GF-D8 (cell line): ENCODE measurements at places on chromosomes 13 and 19.

DNA sequence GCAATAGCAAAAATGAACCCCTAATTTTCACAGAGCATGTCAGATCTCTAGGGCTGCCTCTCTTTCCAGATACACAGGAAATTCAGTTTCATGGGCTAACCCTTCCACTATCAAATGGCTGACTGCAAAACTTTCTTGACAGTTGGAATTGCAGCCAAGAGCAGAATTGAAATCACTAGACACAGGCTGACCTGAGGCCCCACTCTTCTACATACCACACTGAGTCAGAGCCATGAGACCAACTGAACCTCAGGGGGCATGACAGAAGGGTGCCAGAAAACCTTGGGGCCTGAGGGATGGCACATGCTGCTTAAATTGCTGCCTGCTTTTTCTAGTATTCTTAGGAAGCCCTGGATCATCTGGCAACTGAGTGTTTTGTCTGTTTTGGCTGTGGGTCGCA, 1.7 kb upstream of the DLEU7 start:
- no peak for DNase-seq

DNA sequence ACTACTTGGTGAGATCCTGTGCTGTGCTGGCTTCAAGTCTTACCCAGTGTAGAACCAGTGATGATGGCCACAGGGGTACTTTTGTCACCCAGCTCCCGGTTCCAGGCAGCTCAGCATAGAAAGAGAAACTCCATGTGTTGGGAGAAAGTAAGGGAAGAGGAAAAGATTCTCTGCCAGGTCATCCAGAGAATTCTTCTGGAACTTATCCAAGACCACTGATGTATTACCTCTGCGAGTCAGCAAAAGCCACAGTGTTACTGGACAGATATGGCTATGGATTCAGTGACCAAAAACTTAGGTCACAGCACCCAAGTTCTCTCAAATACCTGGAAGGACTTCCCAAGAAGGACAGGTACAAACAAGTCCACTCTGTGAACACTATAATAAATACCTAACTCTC, 399.5 kb upstream of the MIR17HG start:
- DNase-seq, result no peak

GRCh38 chr13:94411747-94412146, 67.7 kb downstream of the DCT start:
- no peak for DNase-seq

DNA sequence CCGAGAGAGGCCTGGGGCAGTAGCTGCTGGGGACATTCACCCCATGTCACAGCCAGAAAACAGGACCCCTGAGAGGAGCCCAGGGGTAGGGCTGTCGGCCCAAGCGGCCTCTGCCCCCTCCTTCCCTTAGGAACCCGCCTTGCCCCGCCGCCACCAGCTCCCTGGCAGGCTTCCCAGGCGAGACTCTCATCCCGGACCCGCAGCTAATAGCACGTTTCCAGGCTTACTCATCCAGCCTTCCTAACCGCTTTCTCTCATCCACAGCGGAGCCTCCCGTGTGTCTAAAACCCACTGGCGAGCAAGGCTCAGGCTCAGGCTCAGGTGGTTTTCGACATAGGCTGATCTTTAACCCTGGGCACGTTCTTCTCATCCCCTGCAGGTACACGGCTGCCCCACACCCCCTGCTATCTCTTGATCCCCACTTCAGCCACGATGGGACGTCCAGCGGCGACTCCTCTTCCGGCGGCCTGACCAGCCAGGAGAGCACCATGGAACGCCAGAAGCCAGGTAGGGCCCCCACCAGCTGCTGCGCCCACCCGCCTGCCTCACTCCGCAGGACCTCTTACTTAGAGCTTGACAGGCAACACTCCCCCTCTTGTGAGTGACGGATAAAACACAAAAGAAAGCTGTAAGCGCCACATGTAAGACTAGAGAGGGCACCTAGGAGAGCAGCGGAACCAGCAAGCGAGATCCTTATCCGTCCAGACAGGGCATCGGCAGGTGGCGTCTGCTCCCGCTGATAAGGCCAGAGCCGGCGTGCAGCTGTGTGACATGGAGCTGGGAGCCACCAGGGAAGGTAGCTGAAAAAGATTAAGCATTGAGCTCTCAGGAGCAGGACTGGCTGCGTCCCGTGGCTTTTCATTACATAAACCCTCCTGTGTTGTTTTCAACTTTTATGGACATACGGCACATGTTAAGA, 71.3 kb downstream of the DPF1 start:
- no peak for DNase-seq

DNA sequence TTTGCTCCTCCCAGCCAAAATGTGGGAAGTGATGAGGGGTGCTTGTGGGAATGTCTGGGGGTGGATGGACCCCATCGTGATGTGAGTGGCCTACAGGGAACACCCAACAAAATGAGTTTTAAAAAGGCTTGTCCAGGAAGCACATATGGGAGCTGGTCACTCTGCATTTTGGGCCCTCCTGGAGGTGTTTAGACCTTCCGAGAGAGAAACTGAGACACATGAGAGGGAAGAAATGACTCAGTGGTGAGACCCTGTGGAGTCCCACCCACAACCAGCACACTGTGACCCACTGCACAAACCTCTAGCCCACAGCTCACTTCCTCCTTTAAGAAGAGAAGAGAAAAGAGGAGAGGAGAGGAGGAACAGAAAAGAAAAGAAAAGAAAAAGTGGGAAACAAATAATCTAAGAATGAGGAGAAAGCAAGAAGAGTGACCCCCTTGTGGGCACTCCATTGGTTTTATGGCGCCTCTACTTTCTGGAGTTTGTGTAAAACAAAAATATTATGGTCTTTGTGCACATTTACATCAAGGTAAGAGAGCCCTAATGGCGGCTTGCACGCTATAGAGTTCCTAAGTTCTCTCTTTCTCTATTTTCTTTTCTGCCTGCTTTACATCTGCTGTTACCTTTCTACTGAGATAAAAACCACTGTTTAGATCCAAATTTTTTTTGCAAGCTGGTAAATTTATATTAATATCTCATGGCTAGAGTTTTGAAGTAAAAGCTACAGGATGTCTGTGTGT, 13.3 kb upstream of the LILRB1 start:
- no peak for DNase-seq

GRCh38 chr19:4415352-4415751, 12.9 kb downstream of the CHAF1A start:
- DNase-seq, result no peak

DNA sequence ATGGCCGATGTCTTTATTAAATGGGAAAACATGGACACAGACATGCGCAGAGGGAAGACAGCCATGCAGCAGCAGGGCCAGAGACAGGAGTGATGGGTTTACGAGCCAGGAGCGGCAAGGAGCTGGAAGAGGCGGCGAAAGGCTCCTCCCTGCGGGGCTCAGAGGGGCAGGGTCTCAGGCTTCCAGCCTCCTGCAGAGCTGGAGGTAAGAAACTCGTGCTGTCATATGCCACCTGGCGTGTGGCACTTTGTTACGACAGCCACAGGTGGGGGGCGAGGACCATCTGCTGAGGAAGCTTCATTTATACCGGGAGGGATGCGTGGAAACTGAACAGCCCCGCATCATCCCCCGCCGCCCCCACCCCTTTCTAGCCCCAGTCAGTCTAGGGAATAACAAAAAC, 52.0 kb upstream of the SPACA7 start:
- DNase-seq, result no peak
